ENCODE measurements at places on chromosomes 2 and 18.

DNA sequence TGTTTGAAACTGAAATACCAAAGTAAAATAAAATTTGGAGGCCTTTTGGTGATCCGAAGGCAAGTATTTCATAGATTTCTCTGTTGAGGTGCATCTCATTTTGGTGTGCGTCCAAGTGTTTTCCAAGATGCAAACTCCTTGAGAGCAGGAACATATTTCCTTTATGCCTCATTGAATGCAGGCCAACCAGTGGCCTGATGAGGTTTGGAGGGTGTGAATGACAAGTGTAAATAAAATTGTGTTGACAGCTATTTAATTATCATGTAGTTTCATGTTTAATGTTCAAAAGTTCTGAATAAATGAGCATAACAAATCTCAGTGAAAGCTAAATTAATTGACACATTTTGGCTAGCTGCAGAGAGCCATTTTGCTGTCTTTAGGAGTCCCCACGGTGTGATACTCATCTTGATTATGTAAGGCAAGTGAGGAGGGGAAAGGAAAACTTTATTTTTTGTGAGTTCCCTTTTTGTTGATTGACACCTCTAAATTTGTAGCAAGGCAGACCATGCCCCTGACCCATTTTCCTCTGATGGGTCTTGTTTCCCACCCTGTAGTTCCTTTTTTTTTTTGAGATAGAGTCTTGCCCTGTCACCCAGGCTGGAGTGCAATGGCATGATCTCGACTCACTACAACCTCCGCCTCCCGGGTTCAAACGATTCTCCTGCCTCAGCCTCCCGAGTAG is 6.3 kb upstream of the LTBP1 start:
- no peak for DNase-seq

- no peak for DNase-seq
Measured at GRCh38 chr2:10329880-10330699, 27.4 kb downstream of the HPCAL1 start.

- DNase-seq = no peak
Measured at GRCh38 chr2:113061896-113062770, 3.1 kb downstream of the IL36RN start.

GRCh38 chr2:145119225-145119624 is 599.3 kb upstream of the ZEB2 start:
- no peak for DNase-seq

- DNase-seq = no peak
Measured at GRCh38 chr18:74198453-74198852, 50.1 kb downstream of the TIMM21 start.

DNA sequence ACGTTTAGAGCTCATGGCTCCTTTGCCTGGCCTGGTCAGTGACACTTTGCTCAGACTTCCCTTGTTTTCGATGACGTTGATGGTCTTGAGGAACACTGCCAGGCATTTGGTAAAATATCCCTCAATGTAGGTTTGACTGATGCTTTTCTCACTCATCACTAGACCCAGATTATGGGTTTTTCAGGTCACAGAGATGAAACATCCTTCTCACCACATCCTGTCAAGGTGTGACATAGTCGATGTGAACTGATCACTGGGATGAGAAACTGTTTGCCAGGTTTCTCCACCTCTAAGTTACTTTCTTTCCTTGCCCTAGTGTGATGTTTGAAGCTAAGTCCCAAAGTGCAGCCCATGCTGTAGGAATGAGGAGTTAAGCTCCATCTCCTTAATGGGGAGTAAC is 81.5 kb downstream of the AFF3 start:
- DNase-seq = no peak

GRCh38 chr2:218033590-218034496 is 31.0 kb upstream of the TNS1 start:
- no peak for DNase-seq

DNA sequence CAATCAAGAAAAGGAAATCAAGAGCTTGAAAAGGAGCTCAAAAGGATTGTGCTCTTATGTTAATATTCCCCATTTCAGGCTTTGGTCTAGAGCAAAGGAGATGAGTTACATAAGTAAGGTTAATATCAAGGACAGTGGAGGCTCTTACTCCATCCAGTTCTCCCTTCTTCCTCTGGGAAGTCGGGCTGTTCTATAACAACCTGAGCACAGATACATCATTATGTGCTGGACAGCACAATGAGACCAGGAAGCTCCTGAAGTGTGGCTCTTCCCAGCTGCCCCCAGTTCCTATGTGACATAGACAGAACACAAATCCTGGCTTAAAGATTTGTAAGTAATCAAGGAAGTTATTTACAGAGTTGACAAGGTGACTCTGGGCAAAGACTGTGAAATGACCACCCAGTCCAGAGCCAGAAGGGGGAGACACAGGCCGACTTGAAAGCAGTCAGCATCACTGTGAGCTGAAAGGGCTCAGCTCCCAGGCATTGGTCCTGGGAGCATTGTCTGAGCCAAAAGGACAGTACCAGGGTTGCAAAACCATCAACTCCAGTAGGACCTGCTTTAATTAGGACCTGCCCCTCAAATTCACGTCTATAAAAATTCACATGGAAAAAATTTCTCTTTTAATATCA is 917.6 kb upstream of the ACVR2A start:
- no peak for DNase-seq

DNA sequence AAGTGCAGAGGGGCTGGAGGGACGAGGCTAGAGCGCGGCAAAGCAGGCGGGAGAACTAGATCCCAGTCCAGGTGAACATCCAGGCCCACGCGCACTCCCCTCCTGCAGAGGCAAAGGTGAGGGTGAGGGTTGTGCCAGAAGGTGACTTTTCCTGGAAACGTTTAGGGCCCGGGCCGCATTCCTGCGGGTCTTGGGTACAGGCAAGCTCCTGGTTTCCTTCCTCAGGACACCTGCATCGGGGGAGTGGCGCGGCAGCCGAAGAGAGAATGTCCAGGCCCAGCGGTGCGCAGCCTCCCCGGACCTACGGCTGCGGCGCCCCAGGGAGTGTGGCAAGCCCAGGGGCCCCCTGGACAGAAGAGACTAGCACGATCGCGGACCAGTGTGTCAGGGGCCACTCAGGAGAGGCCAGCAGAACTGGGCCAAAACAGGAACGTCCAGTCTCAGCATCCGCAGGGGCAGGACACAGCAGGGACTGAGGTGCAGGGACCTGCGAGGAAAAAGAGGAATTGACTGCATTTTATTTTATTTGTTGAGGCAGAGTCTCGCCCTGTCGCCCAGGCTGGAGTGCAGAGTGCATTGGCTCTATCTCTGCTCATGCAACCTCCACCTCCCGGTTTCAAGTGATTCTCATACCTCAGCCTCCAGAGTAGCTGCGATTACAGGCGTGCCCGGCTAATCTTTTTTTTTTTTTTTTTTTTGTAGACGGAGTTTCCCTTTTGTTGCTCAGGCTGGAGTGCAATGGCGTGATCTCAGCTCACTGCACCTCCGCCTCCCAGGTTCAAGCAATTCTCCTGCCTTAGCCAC is 8.7 kb upstream of the IMPA2 start:
- DNase-seq = no peak

DNA sequence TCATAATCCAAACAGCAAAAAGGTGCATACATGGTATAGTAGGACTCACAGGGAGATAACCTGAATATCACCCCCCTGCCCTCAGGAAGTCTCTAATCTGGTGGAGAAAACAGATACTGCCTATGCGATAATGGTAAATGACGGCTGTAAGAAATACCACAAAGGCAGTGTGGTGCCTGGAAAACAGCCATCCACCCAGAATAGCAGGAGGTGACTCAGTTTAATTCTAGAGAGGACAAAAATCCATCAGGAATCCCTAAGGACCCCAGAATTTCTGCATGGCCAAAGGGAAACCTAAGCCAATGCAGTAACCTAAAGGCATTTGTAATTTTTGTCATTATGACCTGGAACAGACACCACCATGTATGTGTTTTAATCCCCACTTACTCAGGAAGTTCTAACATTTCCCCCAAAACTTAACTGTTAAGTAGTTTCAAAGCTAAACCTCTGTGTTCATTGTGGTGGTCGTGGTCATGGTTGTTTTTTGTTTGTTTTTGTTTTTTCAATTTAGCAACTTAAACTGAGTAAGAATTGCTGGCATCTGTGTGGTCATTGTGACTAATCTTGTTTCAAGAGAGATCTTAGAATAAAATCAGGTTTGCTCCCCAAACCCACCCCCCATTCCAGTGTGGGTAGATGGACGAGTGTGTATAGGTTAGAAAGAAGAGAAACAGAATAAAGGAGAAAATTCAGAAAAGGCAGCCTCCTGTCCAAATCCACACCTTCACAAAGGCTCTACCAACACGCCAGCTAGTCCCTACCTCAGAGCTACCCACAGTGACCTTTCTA is 121.5 kb upstream of the CDCA7 start:
- no peak for DNase-seq

DNA sequence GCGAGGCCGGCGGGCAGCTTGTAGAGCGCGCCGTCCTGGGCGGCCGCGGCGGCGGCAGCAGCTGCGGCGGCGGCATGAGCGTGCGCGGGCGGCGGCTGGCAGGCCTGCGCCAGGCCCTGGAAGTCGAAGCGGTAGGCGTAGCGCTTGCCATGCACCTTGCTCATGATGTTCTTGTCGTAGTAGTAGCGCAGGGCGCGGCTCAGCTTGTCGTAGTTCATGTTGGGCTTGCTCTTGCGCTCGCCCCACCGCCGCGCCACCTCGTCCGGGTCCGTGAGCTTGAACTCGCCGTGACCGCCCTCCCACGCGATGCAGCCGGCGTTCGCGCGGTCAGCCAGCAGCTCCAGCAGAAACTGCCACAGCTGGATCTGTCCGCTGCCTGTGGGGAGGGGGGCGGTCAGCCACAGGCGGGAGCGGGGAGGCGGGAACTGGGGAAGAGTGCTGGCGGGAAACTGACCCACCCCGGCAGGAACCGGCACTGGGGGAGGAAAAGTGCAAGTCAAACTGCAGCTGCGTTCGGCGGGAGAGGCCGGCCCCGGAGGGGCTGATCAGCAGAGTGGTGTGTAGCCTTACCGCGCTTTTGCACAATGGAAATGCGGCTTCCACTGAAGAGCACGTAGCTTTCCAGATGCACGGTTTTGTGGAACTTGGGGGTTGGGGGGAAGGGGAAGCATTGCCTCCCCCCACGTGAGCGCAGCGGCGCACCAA is 3.0 kb downstream of the FEV start:
- no peak for DNase-seq

- no peak for DNase-seq
Measured at GRCh38 chr2:160700021-160700814, 206.6 kb upstream of the RBMS1 start.

DNA sequence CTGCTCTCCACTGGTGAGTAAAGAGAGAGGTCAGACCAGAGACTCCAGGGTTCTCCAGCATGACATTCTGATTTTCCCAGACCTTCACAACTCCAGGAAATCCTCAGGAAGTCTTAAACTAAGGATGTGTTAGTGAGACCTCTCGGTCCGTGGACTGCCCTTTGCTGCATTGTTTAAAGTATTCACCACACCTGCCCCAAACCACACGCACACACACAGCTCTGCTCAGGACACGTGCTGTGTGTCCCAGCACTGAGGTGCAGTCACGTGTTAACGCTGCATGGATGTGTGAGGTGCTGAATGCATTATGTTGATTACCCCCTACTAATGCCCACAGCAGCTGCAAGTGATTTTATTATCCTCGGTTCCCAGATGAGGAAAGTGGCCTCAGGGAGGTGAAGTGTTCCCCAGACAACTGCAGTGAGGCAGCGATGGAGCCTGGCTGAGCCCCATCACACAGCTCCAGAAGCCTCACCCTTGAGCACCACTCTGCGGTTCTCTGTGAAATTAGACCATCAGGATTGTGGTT is 68.4 kb downstream of the TRAPPC12 start:
- no peak for DNase-seq

DNA sequence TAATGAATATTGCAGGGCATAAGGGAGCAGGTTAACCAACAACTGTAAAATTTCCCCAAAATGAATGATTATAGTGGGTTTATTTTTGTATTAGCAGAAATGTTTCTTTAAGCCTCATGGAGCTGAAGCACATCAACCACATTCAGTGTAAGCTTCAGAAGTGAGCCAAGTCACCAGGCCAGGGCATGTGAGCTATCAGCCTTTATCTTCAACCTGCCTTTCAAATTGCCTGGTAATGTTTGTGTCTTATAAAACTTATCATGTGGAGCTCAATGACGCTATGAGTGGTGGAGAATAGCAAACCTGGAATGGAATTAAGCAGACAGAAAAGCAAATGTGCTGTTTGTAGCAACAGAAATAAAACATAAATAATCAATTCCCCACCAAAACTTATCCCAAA is 1068.4 kb downstream of the LRP1B start:
- no peak for DNase-seq

- DNase-seq = no peak
Measured at GRCh38 chr18:63040788-63041410, 278.7 kb downstream of the BCL2 start.

DNA sequence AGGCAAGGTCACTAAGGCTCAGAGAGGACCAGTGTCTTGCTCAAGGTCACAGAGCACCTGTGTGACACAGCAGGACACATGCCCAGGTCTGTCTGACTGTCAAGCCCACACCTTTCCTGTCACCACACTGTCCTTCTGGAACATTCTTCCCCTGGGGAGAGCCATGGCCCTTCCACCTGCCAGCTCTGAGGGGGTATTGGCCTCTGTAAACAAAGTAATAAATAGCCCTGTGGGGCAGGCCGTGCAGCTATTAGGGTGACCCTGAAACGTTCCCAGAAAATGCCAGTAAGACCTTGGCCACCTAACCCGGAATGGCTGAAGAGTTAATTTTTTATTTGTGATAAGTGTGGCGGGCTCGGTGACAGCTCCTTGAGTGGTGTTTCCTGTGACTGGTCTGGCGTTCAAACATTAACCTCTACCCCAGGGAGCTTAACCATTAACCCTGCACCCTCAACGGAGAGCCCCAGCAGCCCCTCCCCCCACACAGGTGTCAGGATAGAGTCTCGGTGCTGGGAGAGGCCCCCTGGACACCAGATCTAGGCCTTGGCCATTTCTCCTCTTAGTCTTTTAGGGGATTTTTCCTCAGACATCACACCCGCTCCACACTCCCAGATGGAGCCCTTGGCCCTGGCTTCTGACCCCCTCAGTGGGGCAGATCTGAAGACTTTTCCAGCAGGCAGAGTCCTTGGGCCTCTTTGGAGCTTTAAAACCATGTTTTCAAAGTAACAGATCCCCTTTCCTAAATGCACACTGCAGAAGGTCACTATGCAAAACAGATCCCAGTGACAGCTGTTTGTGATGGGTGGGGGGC is 36.6 kb downstream of the SCTR start:
- no peak for DNase-seq

GRCh38 chr2:30267161-30267975 is 36.0 kb downstream of the LBH start:
- DNase-seq = no peak

DNA sequence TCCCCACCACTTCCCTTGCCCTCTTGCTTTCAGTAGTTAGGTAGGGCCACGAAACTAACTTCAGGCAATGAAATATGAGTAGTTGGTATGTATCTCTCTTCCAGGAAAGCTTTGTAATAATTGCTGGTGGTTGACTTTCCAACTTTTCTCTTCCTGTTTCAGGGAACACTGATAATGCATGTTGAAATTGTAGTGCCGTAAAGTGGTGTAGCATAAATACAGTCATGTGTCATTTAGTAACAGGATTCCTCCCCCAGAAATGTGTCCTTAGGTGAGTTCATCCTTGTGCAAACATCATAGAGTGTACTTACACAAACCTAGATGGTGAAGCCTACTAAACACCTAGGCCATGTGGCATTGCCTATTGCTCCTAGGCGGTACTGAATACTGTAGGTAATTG is 429.2 kb downstream of the PID1 start:
- no peak for DNase-seq
